ENCODE measurements at places on chromosomes 6 and 20. TPM values are rescaled to one million over a fixed set of nuclear protein-coding genes. Genes with fewer than 3 reads are reported as not detected.

- no peak for DNase-seq
Observed at GRCh38 chr6:12869816-12870432, 153.4 kb downstream of the PHACTR1 start.

DNA sequence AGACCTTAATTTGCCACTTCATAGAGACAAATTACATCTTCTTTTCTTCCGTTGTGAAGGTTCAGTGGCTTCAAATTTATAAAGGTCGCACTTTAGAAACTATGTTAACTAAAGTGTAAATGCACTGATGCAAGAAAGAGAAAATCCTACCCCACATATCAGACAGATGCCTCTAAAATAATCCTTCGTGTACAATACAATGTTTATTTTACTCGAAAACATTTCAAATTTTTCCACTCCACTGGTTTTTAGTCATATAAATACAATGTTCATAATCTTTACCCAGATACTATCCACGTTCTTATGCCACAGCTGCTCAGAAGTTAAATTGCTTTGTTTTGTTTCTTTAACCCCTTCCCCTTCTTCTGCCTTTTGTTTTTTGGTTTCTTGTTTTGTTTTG, 140.3 kb upstream of the LAMP5 start:
- DNase-seq, result no peak

- no peak for DNase-seq
Observed at GRCh38 chr6:127496471-127496870, 22.7 kb downstream of the MTCL3 start.

Gene KIZ
- 16.8 TPM for polyA plus RNA-seq
